ENCODE measurements at places on chromosomes 1 and 21.
A peak's percentile ranks its signal among the peaks of the same experiment; 100 is the strongest.

DNA sequence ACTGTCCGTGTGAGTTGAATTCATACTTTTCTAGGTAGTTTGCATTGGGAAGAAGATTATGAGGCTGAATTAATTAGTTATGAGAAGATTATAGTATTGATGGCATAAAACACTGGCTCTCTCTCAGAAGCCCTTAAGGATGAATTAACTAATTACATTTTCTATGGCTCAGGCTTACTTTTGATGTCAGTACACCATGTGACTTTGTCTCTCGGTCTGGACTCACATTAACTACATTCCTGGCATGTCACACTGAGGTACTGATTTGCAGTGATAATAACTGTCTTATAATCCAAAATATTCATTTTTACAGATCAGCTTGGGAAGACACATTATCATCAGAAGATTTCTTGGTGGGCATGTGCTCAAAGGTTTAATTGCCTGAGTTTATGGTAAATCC, 362.2 kb downstream of the ZP4 start:
- DNase-seq = no peak
- H3K4me3 ChIP-seq = no peak overlapping the region
- H3K27me3 ChIP-seq = no peaks in the 10 kb centered on the region
- H3K36me3 ChIP-seq = no peaks in the 10 kb centered on the region
- no peak overlapping the region for H3K27ac ChIP-seq

DNA sequence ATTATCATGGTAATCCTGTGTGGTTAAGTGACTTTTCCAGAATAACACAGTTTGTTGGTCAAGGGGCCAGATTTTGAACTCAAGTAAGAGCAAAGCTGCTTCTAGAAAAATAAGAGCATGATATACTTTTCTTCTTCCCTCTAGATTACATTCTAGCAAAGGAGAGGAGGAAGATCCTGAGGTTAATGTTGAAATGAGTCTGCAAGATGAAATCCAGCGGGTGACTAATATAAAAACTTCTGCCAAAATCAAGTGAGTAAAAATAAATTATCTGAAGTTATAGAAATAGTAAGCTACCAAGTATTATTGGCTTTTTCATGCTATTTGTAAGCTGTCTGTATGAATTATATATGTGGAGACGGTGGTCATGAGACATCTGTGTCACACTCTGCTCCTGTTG, 12.8 kb downstream of the WDR3 start:
- H3K27me3 ChIP-seq = no peaks in the 10 kb centered on the region
- H3K4me1 ChIP-seq = no peaks in the 10 kb centered on the region
- no peak overlapping the region for H3K4me3 ChIP-seq
- H3K27ac ChIP-seq = no peak overlapping the region

DNA sequence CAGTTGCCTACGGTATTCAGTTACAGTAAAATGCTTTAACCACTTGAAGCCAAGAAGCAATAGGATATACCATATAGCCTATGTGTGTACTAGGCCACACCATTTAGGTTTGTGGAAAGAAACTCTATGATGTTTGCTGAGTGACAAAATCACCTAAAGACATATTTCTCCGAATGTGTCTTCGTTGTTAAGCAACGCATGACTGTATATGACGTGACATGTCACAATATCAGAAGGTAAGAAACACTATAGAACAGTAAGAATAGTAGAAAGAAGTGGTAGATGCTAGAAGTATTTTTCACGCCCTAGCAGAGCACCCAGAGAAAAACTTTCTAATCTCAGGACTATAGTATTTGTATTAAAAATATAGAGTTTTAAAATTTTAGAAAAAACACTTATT, 1188.2 kb upstream of the B3GALT2 start:
- H3K4me1 ChIP-seq = no peaks in the 10 kb centered on the region
- H3K27me3 ChIP-seq = no peaks in the 10 kb centered on the region
- no peaks in the 10 kb centered on the region for H3K36me3 ChIP-seq
- no peak overlapping the region for H3K27ac ChIP-seq
- H3K4me3 ChIP-seq = no peak overlapping the region

DNA sequence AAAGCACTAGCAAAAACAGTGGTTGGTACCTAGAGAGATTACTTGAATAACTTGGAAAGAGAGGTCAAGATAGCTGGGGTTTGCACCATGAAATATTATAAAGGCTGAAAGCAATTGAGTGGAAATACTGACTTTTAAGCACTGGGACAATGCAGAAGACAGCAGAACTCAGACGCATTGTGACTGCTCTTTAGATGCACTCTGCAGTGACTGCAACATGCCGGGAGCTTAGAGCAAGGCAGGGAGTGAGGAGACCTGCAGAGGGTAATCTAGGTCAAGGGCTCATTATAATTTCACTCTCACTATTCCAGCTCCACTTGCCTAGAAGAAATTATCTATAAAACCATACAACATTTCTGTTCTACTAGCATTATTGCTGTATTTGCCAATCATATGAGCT, 36.6 kb downstream of the OLFM3 start:
- no peak for DNase-seq
- no peak overlapping the region for H3K4me3 ChIP-seq
- no peaks in the 10 kb centered on the region for H3K27me3 ChIP-seq
- H3K4me1 ChIP-seq = no peaks in the 10 kb centered on the region

- H3K27me3 ChIP-seq = peaks cover 24% of the 10 kb centered on the region
- no peak overlapping the region for H3K27ac ChIP-seq
- no peak overlapping the region for H3K4me3 ChIP-seq
- no peaks in the 10 kb centered on the region for H3K36me3 ChIP-seq
- peaks cover 13% of the 10 kb centered on the region for H3K4me1 ChIP-seq
- peak; percentile 22 for DNase-seq
Observed at GRCh38 chr1:158121604-158122254, 59.0 kb upstream of the CD1D start.

GRCh38 chr1:55478742-55479141, 263.6 kb upstream of the USP24 start:
- H3K27ac ChIP-seq = no peak overlapping the region
- H3K36me3 ChIP-seq = no peaks in the 10 kb centered on the region
- DNase-seq = no peak
- no peak overlapping the region for H3K4me3 ChIP-seq
- peaks cover 17% of the 10 kb centered on the region for H3K4me1 ChIP-seq

- peaks cover 2% of the 10 kb centered on the region for H3K36me3 ChIP-seq
- H3K4me1 ChIP-seq = no peaks in the 10 kb centered on the region
- H3K27me3 ChIP-seq = peaks cover 10% of the 10 kb centered on the region
- H3K27ac ChIP-seq = peak overlapping the region; percentile 8
Observed at GRCh38 chr1:64699327-64699726, 45.5 kb upstream of the RAVER2 start.

DNA sequence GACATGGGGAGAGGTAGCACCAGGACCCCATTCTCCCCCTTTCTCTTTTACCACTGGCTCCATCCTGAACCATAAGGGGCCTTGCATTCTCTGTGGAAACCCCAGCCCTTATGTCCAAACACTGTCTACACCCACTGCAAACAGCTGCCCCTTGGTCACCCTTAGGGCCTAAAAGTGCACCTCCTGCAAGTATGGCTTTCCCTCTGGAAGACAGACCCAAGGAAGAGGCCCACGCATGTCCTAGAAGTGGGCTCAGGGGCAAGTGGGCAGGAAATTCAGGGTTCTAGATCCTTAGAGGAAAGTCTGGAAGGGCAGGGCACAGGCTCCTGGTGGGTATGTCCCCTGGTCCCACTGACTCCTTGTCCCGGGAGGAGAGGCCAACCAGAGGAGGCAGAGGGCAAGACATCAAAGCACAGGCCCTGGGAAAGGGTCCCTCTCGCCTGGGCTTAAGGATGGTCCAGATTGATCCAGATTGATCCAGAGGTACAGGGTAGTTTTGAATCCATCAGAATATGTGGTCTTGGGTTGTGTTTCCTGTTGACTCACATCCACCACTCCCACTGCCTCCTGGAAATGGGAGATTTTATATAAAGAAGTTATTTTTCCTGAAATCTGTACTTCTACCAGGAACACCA, 150.9 kb downstream of the GRIK3 start:
- H3K27me3 ChIP-seq = peaks cover 7% of the 10 kb centered on the region
- no peak for DNase-seq
- no peaks in the 10 kb centered on the region for H3K4me1 ChIP-seq

DNA sequence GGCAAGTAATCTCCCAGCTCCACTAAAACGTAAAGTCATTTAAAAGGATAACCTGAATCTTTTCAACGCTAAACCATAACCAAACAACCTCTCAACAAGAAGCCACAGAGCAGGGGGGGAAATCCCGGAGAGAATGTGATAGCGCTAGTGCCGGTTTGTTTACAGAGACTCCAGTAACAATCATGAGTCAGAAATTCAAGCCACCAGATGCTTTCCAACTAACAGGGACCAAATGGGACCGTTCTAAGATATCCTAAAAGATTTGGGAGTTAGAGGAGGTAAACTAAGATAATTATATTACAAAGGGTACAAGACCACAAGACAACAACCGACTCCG, 825 bp downstream of the DCAF8 start:
- H3K36me3 ChIP-seq = peaks cover 4% of the 10 kb centered on the region
- no peak for DNase-seq
- H3K27me3 ChIP-seq = no peaks in the 10 kb centered on the region
- H3K4me3 ChIP-seq = peak overlapping the region; percentile 95

DNA sequence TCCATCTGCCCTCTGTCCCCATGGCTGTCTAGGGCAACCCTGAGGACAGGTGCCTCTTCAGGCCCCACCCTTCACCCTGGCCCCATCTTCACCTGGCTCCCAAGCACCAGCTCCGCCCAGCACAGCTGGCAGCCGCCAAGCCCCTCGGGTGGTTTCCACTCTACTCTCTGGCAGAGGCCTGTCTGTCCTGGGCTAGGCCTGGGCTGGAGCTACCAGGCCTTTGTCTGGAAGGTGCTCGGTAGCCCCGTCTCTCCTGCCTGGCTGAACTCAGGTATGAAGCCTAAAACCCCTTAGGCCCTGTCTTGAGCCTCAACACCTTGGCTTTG, 17.4 kb downstream of the SDC3 start:
- H3K4me3 ChIP-seq = no peak overlapping the region
- no peak overlapping the region for H3K27ac ChIP-seq
- peaks cover under 1% of the 10 kb centered on the region for H3K27me3 ChIP-seq

- H3K4me1 ChIP-seq = peaks cover 7% of the 10 kb centered on the region
- no peak for DNase-seq
- H3K4me3 ChIP-seq = no peak overlapping the region
Observed at GRCh38 chr1:202187697-202188407, 5.7 kb upstream of the LGR6 start.

GRCh38 chr1:27402349-27402754, 9.9 kb downstream of the GPR3 start:
- no peaks in the 10 kb centered on the region for H3K27me3 ChIP-seq
- H3K4me3 ChIP-seq = no peak overlapping the region
- H3K4me1 ChIP-seq = peaks cover 4% of the 10 kb centered on the region
- peak overlapping the region; percentile 64 for H3K27ac ChIP-seq
- no peak for DNase-seq

DNA sequence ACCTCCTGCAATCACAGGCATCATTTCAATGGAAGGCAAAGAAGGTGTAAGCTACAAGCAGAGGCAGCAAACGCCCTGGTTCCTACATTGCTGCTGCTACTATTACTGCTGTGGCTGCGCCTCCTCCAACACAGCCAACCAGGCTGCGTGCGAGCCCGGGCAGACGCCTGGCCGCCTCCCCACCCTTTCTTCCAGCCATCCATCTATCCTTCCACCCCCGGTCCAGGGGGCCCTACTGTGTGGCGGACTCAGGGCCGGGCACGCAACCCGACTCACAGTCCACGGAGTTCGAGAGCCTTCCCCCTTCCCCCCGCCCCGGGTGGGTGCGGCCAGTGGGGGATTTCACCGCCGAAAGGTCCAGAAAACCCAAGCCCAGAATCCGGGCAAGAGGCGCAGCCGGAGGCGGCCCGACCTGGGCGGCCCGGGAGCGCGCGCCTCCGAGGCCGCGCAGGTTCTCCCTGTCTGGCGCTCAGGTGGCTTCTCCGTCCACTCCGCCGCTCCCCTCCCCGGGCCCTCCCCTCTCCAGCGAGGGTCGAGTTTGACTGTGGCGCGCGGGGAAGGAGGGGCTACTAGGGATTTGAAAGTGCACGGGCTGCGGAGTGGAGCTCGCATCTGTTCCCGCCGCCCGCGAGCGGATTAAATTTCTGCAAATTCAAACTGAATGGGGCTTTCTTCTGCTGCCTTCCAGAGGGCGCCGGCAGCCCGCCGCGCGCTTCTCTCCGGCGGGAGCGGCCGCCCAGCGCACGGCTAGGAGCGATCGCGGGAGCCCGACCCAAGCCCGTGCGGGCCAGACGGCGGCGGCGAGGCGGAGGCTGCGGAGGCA, at the start of gene HUNK:
HUNK (plus strand) TSS at position 569 of the 823 bp plus-strand sequence. CDS start 655 bp downstream, outside the sequence.
- peaks cover 2% of the 10 kb centered on the region for H3K36me3 ChIP-seq
- peaks cover 42% of the 10 kb centered on the region for H3K4me1 ChIP-seq
- DNase-seq = peak; percentile 80
- peak within 1 kb of the TSS; percentile 87 for H3K4me3 ChIP-seq
- H3K27ac ChIP-seq = peak within 1 kb of the TSS; percentile 98

DNA sequence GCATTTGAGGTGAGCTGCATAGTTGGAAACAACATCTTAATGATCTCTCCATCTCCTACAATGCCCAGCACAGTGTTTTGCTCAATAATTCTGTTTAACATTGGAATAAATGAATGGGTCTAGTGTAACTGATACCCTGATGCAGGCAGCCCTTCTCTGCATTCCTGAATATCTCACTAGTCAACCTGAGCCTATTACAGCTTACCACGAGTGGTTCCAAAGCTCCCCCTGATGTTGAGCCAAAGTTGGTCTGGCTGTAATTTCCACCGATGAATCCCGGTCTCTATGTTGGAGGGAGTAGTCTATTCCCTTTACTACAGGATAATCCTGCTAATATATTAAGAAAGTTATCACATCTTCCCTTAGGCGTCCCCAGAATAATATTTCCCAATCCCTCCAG, 63.8 kb downstream of the ZBTB18 start:
- DNase-seq = no peak
- no peaks in the 10 kb centered on the region for H3K4me1 ChIP-seq
- peaks cover 19% of the 10 kb centered on the region for H3K27me3 ChIP-seq
- no peak overlapping the region for H3K4me3 ChIP-seq

- H3K4me3 ChIP-seq = no peak overlapping the region
- H3K27ac ChIP-seq = no peak overlapping the region
- H3K27me3 ChIP-seq = no peaks in the 10 kb centered on the region
- H3K36me3 ChIP-seq = peaks cover under 1% of the 10 kb centered on the region
- peaks cover 22% of the 10 kb centered on the region for H3K4me1 ChIP-seq
- DNase-seq = no peak
Observed at GRCh38 chr1:161114556-161114955, 3.3 kb downstream of the PFDN2 start.

DNA sequence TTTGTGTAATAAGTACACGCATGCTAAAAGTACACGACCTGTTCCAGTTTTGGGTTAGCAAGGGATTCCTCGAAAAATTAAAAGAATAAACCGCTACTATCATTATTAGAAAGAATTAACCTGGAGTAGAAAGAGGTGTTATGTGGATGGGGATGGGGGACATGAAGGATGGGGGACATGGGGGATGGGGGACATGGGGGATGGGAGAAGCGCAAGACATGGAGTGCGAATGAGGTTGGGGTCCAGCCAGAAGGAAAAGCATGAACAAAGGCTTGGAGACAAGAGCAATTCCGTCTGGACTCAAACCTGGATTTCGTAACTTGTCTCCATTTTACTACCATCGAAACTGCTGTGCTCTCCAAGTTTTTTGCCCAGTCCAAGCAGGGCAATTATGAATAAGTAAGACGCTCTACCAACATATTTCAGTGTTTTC, 591 bp upstream of the KDM1A start:
- peak overlapping the region; percentile 86 for H3K4me3 ChIP-seq
- peaks cover 8% of the 10 kb centered on the region for H3K4me1 ChIP-seq
- DNase-seq = no peak

GRCh38 chr1:89311757-89312156, 39.1 kb upstream of the GBP5 start:
- H3K36me3 ChIP-seq = no peaks in the 10 kb centered on the region
- peaks cover 4% of the 10 kb centered on the region for H3K4me1 ChIP-seq
- no peaks in the 10 kb centered on the region for H3K27me3 ChIP-seq
- no peak for DNase-seq
- no peak overlapping the region for H3K27ac ChIP-seq

GRCh38 chr1:28915031-28915895, 894 bp downstream of the EPB41 start:
- H3K27me3 ChIP-seq = no peaks in the 10 kb centered on the region
- peaks cover 23% of the 10 kb centered on the region for H3K4me1 ChIP-seq
- peak overlapping the region; percentile 98 for H3K4me3 ChIP-seq
- no peaks in the 10 kb centered on the region for H3K36me3 ChIP-seq
- no peak for DNase-seq
- peak overlapping the region; percentile 99 for H3K27ac ChIP-seq

All from progenitor cell of endocrine pancreas (in vitro differentiated cells).